ENCODE measurements at places on chromosomes 11 and 22.

DNA sequence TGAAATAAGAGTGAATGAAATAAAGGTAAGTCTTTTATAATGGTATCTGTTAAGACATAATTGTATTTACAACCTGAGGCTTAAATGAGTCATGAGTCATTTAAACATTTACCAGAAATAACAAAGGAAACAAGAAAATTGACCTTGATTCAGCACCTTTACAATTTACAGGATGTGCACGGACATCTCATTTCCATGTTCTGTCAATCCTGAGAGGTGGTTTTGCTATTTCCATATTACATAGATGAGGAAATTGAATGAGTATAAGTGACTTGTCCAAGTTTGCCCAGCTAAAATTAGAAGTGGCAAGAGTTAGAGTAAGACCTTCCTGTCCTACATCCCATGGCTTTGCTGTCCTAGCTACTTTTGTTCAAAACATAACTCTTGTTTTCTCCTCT, 89.1 kb downstream of the TRIM44 start:
- DNase-seq: no peak

- no peak for DNase-seq
Observed at GRCh38 chr11:35360055-35360530, 59.3 kb downstream of the SLC1A2 start.

GRCh38 chr11:120131941-120132644, 5.8 kb downstream of the TRIM29 start:
- DNase-seq: no peak

- DNase-seq: peak; percentile 44
Observed at GRCh38 chr11:119055901-119056300, 1.1 kb downstream of the HYOU1 start.

- DNase-seq: no peak
Observed at GRCh38 chr11:6650980-6651379, 4.6 kb downstream of the DCHS1 start.

GRCh38 chr11:1918436-1919315, 827 bp upstream of the TNNT3 start:
- DNase-seq: no peak

DNA sequence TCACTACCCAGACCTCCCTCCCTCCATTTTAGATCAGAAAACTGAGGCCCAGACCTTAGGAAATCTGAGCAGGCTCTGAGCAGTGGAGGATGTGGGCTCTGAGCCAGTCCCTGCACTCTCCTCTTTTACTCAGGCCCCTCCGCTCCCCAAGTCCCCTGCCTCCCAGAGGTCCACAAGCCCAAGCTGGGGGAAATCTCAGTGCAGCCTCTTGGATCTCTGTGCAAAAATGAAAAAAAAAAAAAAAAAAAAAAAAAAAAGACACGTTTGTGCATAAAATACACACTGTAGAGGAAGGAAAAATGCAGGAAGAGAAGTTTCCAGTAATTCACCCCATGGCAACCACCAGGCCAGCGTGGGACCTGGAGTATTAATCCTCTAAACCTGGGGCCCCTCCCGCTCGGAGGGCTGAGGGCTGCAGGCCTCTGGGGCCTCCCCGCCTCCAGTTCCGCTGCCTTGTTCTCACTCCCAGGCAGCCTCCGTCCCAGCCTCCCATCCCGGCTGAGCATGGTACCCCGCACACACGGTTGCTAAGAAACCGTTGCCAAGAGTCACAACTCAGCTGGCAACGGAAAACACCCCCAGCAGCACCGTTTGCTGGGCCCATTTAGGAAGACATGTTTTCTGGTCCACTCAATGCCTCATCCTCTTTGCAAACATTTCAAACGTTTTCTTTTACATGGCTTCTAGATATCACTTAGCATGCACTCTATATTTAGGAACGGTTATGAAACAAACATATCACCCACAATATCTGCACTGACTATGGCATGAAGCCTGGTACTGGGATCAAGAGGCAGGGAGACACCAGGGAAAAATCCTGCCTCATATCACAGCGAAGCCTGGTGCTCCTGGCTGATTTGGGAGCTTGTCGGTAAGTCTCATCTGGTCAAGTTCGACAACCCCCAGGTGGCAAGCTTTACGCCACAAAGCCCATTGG, 227.5 kb downstream of the CTTN start:
- DNase-seq: no peak

- DNase-seq: no peak
Observed at GRCh38 chr22:27318516-27318915, 483.0 kb downstream of the MN1 start.

All from HTR-8/SVneo (cell line).